ENCODE measurements at places on chromosomes 5 and 9.

GRCh38 chr5:120442694-120443093 lies 21.4 kb upstream of the PRR16 start:
- DNase-seq, result no peak

DNA sequence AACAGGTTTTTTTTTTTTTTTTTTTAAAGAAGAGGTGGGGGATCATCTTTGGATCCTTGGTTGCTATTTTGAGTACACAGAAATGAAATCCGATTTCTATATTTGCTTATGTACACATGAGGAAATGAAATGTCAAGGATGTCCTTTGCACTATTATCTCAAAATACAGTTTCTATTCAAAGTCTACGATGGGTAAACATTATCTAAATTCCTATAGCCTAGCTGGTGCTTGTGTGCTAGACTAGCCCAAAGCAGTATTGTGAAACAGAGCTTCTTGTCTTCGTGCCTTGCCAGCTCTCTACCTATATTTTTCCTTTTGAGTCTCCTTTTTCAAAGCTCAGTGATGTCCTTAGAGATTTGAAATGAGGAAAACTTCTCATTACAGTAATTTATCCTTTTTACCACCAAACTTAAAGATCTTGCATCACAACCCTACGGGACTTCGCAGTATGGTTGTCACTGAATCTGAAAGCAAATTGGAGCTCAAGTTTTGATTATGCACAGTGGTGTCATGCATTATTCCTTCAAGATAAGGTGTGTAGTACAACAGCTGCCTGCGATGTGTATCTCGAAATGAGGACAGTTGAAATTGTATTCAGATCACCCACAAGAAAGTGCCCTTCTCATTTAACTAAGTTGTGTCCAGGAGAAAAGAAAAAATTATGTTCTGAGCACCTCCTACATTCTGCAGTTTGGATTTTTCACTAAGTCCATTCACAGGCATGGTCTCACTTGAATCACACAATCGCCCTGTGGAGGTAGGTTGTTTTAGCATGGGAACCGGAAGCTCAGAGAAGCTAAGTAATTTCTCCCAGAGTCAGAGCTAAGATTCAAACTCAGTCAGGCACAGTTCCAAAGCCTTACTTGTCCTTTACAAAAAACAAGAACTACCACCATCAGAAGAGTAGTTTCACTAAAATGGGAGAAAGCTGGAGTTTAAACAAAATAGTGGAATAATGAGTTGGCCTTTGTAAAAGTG lies 379.0 kb downstream of the GLIS3 start:
- no peak for DNase-seq

DNA sequence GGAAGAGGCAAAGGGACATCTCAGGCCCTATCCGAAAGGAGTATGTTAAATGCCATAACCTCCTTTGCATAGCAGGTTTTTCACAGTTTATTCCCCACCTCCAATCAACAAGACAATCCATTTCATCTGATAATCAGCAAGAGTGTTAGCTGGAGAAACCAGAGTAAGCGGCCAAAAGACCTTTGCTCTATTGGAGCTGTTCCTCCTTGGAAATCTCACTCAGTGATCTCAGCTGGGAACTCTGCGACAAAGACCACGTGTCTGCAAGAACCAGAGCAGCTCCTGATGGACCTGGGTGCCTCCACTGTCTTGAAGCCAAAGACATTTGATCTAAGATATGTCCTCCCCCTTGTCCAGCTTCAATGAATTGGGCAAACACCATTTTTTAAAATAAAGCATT lies 241.0 kb downstream of the SEC61B start:
- DNase-seq, result no peak

DNA sequence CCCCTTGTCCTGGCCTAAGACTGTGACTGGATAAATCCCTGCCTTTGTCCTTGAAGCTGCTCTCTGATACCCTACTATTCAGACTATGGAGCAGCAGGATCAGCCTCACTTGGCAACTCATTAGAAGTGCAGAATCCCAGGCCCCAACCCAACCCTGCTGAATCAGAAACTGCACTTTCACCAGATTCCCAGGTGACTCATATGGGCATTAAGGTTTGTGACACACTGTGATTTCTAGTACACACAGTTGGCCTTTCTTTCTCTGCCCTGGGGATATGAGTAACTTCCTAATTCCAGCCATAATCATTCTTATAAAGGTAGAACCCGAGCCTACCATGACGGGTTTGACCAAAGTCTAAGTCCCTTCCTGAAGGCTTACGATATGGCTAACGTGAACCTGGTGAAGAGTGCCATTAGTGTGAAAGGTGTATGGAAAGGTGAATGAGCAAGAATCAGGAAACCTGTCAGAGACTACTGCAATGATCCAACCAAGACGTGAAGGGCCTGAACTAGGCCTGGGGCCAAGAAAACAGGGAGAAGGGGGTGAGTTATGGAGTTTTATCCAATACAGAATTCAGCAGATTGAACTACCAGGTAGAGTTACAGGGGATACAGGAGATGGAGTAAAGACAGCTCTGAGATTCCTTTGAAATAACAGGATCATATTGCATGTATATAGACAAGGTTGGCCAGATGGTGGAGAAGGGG lies 533.0 kb downstream of the BNC2 start:
- no peak for DNase-seq

GRCh38 chr9:126642010-126642744 lies 28.4 kb downstream of the LMX1B start:
- DNase-seq, result no peak

DNA sequence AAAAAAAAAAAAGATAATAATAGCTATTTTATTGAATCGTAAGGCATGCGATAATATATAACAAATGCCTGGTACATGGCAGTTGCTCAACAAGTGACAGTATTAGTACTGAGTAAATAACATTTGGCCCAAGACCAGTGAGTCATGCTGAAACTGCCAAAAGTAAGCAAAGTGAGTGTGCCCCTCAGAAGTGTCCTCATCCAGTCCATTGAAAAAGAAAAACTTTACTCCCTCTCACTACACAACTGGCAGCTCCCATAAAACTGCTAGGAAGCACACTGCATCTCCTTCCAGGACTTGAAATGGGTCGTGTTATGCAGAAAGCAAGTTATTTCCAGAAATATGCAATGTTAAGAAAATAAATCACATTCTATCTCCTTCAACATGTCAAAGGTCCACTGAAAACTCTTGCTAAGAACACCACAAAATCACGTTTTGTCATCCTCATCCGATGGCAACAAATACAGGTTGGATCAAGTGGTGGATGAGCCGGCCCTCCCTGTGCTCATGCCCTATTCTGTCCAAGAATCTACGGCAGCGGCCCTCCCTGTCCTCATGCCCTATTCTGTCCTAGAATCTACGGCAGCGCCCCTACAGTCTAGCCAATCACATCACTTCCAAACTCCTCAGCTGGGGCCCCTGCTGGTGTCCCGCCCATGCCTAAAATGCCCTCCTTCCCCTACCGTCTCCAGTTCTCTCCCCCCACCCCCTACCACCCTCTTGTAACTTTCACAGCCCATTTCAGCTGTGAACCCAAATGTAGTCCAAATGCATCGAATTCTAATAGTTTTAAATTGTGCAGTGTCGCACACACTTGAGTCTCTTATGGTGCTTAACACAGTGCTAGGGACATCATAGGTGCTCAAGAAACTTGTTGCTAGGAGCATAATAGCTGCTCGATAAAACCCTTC lies 12.5 kb downstream of the PTCH1 start:
- no peak for DNase-seq

GRCh38 chr9:84667571-84668195 lies 1.8 kb upstream of the NTRK2 start:
- DNase-seq, result no peak

DNA sequence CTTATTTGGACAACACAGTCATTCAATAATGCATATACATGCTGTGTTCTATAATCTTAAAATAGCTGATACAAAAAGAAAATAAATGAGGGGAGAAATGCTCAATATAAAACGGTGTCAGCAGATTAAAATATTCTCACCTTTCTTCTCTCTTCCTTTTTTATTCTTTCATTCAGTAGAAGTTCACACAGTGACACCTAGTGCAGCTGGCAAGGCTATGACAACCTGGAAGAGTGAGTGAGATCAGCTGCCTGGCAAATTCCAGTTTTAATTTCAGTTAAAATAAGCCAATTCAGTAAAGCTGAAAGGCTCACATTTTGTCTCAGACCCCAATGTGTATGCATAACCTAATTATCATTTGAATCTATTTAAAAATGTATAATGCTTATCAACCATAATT lies 150.3 kb downstream of the RASEF start:
- DNase-seq, result no peak

DNA sequence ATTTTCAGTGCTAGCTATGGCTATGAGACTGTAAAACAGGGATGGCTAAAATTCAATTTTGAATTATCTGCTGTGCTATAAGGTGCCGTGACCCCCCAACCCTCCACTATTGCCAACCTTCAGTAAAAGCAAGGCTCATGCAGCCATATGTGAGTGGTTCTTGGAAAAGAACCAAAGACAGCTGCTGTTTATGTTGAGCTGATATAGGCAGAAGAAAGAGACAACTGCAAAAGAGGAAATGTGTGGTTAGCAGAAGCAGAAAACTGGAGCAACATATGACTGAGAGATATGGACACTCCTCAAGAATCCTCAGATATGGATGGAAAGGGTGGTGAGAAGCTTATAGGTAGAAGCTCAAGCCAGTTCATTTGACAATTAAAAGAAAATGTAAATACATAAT lies 200.3 kb downstream of the TLE1 start:
- no peak for DNase-seq

- DNase-seq, result no peak
Measured at GRCh38 chr5:10631316-10631996, 67.6 kb downstream of the ANKRD33B start.

GRCh38 chr5:166317425-166317824 lies 1974.0 kb upstream of the WWC1 start:
- DNase-seq, result no peak

Data from naive thymus-derived CD4-positive, alpha-beta T cell (primary cell).